RWPE1 (cell line): ENCODE measurements at places on chromosomes 5 and 9.

DNA sequence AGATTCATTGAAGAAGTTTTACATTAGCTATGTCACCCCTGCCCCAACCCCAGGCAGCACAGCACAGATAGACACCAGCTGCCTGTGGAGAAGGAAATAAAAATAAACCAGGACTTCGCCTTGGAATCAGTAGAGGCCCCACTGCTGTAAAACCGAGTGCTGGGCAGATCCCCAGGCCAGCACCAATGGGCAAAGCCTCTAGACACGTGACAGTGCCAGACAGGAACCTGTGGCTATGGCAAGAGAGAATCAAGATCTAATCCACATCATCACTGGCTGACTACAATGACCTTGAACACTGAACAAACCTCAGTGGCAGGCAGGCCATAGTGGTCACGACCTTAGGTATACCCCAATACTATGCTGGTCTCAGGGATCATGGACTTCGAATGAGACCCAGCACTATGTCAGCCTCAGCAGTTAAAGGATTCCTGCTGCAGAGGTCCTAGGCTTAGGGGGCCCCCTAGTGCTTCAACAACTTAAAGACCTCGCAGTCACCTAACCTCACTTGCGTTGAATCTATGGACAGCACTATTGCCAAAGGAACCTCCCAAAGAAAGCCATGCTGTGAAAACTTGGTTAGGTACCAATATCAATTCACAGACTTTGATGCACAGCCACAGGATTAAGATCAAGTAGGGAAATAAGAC lies 2118.6 kb upstream of the C9orf72 start:
- peak; percentile 19 for DNase-seq

DNA sequence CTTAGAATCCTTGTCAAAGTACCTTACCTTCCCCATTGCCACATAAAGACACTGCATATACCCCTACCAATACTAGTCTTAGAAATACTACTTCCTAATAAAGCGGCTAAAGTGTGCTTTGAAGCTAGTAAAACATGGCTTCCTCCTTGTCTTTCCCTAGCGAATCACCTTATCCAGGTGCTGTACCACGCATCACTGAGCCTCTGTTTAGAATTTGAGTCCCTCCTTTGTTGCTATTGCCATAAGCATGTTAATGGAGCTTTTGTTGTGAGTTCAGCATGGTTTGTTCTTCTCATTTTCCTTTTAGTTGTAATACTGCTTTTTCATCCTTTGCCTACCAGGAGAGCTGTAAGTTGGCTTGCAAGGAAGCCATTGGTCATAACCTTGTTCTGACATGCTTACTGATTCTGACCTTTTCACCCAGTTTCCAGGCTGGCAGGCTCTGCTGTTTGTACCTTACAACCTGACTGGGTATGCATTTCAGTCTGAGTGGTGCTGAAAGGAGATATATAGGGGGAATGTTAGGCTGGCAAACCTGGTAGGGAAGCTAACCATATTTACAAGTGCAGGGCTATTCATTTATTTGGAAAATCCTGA lies 49.8 kb downstream of the LMNB1 start:
- DNase-seq: no peak

DNA sequence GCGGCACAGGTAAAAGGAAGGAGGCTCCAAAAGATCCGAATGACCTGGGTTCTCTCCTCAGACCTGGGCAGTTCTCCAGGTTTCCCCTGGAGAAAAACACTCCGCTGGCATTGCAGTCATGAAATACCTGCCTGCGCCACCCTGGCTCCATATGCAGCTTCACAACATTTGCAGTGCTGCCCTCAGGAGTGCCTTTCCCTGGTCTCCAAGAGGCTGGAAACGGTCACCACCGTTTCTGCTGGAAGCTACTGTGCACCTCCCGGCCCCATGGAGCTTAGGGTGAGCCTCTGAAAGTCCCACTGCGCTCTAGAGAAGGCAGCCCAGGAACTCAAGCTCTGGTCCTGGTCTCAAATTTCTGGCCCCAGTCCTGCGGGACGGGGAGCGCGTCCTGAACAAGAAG lies 670 bp downstream of the UGT3A1 start:
- DNase-seq: no peak

DNA sequence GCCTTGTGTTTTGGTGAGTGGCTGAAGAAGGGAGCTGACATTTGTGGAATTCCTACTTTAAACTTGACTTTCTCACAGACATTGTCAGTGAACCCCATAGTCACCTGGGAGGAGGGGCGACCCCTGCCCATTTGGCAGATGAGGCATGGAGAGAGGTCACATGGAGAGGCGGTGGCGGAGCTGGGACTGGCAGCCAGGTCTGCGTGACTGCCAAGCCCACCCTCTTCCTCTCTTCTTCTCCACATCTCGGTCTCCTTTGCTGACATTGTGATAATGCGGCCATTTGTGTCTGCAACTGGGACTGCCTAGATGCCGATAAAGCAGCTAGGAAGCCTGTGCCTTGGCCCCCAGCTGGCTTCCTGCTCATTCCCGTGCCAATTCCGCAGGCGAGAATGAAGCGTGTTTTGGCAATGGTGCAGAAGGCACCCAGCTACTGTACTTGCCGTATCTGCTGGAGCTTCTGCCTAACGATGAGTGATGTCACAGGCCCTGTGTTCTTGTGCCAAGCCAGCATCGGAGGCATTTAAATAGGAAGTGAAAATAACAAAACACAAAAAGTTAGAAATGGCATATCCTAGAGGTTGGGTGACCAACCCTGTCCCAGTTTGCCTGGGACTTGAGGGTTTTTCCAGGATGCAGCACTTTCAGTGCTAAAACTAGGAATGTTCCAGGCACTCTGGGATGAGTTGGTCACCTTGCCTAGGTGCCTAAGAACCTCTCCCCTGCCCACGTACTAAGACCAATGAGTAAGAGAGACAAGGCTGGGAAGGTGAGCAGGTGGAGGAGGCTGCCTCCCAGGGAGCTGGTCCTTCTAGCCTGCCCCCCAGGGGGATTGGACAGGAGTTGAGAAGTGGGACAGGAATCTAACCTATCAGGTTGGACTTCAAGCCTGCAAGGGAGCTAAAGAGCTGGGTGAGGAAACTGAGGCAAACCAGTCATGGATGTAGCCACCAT lies 23.6 kb downstream of the OLFML2A start:
- DNase-seq: peak; percentile 52

- DNase-seq: peak; percentile 60
Measured at GRCh38 chr5:141822144-141822543, 56.1 kb downstream of the PCDH1 start.

DNA sequence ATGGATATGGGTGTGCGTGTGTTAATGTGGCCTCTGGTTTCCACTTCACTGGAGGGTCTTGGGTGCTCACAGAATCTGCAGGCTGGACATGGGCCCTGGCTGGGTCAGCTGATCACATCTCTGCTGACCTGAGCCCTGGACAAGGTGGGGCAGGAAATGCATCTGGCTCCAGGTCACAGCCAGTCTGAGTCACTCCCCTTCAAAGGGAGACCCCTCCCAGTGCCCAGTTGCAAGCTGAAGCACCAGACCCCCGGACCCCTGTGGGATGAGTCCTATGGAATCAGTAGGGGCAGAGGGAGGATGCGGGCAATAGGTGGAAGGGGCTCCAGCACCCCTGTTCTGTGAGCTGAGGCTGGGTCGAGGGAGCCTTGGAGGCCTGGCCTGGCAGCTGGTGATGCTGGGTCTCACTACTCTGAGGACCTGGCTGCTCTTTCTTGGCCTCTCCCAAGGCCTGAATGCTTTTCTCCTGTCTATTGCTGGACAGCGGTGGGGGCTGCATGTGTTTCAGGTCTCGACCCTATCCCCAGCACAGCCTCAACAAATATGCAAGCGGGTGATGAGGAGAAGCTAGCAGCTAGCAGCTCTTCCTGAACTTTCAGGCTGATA lies 54.5 kb downstream of the PHF2 start:
- no peak for DNase-seq

GRCh38 chr5:35248843-35249780 lies 18.8 kb upstream of the PRLR start:
- DNase-seq: no peak

DNA sequence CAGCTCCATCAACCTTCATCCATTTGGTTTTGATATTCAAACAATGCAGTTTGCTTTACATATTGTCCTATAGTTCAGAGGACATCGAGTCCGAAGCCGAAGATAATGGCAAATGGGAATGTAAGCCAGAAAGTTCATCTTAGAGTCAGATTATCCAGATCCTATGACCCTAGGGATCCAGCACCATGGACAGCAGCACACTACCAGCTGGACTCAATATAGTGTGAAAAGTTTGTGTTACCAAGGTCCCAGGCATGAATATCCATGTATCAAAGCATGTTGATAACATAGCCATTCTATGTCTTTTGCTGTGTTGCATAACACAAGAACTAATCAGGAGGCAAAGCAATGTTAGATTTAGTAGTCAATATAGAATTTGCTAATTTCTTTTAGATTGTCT lies 46.3 kb downstream of the FSTL4 start:
- peak; percentile 57 for DNase-seq

DNA sequence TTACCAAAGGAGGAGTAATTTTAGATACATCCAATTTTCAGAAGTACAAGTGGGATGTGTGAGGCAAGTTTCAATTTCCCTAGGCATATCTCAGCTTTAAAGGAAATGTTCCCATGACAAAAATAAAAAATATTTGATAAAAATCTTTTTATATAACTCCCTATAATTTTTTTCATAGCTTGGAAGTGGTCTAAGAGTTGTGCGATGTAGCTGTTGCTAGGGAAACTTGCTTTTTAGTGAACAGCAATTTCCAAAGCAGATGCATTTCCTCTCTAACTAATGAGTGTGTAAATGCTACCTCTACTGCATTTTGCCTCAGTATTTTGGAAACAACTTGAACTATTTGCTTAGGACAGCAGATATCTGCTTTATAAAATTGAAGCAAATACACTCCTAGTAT lies 39.6 kb downstream of the MACIR start:
- no peak for DNase-seq

GRCh38 chr5:75281716-75282465 lies 45.2 kb upstream of the ANKRD31 start:
- DNase-seq: no peak

- no peak for DNase-seq
Measured at GRCh38 chr5:119896826-119897536, 267.6 kb downstream of the FAM170A start.

GRCh38 chr5:56564541-56565282 lies 250.6 kb upstream of the MAP3K1 start:
- no peak for DNase-seq

- DNase-seq: no peak
Measured at GRCh38 chr5:94623011-94623410, 4.5 kb downstream of the SLF1 start.

- no peak for DNase-seq
Measured at GRCh38 chr5:89300426-89300970, 417.5 kb upstream of the MEF2C start.

DNA sequence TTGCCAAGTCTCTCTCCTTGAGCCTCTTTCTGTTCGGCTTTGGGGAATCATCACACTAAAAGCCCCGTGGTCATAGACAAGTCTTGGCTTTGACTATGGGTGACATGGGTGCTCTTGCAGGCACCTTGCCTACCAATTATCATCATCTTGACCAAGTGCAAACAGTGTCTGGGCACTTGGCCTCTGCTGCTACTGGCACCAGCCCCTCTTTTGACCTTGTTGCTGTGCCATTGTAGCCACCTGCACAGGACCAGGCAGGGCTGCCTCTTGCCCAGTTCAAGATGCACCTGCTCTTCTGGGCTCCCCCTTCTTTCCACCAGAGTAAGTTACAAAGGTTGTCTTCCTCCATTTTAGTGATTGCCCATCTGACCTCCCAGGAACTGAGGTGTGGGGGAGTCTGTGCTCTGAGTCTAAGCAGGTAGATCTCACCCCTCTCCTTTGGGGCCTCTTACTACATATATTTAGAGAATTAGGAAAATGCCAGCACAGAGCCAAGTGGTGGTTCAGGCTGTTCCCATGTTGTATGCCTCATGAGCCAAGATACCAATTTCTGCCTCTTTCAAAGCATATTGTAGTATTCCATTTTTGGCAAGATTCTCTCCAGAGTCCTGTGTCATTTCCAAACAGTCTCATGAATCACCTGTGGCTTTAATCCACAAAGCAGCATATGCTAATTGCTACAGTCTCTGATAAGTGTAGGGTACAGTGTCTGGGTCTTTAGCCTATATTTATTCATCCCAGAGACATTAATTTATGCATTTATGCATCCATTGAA lies 142.9 kb upstream of the DAP start:
- no peak for DNase-seq

DNA sequence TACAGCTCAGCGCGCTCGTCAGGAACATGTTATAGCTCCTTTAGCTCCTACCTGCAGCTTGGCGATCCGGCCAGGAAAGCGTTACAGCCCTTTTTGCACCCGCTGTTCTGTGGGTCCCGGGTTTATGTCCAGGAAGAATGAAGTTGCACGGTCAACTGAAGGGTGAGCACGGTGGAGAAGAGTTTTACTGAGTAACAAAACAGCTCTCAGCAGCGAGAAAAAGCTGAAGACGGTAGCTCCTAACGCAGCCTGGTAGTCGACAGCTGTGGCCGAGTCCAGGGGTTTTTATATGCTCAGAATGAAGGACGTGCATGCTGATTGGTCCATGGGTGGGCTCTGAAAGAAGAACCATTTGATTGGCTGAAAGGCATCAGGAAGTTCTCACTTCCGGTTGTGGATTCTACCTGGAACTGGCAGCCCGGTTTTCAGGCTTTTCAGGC lies 1830.1 kb upstream of the NUDT12 start:
- DNase-seq: no peak

DNA sequence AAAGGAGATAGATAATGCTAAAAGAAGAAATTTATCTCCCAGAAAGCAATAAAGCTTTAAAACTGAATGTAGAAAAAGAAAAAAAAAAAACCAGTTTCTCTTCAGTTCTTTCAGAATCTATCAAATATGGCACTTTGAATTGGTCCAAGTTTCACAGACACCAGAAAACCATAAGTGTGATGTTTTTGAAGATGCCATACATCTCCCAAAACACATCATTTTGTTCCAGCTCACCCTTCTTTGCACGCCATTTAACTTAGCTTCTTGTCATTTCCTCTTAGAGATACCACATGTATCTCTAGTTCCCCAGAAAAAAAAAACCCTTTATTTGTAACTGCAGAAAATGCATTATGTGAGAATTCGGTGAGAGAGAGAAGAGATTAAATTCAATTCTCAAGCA lies 46.1 kb upstream of the MAMDC2 start:
- DNase-seq: no peak

DNA sequence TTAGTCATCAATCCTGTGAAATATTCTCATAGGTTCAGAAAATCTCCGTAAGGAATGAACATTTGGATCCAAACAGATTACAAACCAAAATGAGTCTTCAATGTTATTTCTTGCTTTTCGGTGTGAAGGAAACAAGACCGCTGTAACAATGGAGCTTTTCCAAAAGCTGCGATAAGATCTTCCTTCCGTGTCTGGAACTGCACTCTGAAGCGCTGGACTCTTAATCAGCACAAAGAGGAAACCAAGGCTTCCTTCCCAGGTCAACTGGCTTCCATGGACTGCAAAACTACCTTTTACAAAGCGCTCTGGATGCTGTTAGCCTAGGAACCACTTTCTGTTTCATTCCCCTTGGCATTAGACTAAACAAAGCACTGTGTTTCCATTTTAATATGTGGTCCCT lies 137.9 kb upstream of the BASP1 start:
- DNase-seq: no peak

DNA sequence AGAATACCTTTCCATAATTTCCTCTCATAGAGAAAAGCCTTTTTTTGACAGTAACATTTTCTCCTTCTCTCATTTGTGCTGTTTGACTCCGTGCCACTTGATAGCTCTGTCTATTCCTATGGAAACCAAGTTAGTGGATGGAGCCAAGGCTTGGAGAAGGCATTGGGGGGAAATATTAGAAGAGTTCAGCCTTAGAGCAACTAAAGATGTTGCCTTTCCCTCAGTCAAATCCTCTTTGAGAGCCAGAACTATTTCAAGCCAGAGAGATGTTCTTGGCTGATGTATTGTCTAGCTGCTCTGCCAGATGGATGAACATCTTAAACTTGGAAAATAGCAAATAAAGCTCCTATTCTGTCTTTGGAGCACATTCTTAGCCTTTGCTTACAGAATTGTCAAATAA lies 112.4 kb downstream of the INVS start:
- no peak for DNase-seq
